CD8-positive, alpha-beta memory T cell (primary cell): ENCODE measurements at places on chromosomes 13 and 19. TPM values are rescaled to one million over a fixed set of nuclear protein-coding genes. Genes with fewer than 3 reads are reported as not detected.

GRCh38 chr19:20154636-20155035 is 12.4 kb upstream of the ZNF486 start:
- no peak for DNase-seq
- no peaks in the 10 kb centered on the region for H3K4me1 ChIP-seq
- no peaks in the 10 kb centered on the region for H3K36me3 ChIP-seq
- H3K27me3 ChIP-seq: no peaks in the 10 kb centered on the region

DNA sequence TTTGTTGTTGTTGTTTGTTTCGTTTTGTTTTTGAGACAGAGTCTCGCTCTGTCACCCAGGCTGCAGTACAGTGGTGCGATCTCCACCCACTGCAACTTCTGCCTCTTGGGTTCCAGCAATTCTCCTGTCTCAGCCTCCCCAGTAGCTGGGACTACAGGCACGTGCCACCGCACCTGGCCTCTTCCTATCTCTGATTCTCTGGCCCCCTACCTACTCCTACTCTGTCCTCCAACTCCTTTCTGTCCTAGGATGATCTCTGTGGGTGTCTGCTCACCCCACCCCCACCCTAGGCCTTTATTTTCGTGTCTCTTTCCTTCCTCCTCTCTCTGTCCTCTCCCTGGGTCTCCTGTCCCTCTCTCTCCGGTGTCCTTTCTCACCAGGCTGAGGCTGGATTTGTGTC is 1.2 kb downstream of the PIH1D1 start:
- no peak for DNase-seq
- peaks cover 48% of the 10 kb centered on the region for H3K4me1 ChIP-seq
- no peaks in the 10 kb centered on the region for H3K27me3 ChIP-seq
- H3K36me3 ChIP-seq: peaks cover 14% of the 10 kb centered on the region
- H3K4me3 ChIP-seq: peak overlapping the region; percentile 99

- no peaks in the 10 kb centered on the region for H3K36me3 ChIP-seq
- peak overlapping the region; percentile 22 for H3K4me3 ChIP-seq
- H3K27me3 ChIP-seq: peaks cover 28% of the 10 kb centered on the region
- H3K4me1 ChIP-seq: peaks cover 6% of the 10 kb centered on the region
- no peak overlapping the region for H3K27ac ChIP-seq
Observed at GRCh38 chr13:27953676-27954405, 15.3 kb downstream of the CDX2 start.

DNA sequence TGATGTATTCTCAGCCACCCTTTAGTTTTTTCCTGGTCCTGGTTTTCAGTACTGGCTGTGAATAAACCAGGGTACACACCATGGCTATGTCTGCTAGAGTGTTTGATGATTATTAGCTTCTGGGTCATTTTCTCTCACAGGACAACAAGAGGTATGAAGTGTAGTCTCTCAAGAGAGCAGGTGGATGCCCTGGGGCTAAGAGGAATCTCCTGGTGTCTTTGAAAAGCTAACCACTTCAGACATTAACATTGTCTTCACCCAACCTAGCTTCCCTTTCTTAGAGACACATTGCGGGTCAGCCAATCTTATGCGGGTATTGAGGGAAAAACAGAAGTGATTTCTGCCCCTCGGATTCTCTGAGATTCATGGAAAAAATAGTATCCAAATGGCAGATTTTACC is 1.6 kb downstream of the ZNF730 start:
- no peak for DNase-seq
- no peak overlapping the region for H3K4me3 ChIP-seq
- no peaks in the 10 kb centered on the region for H3K36me3 ChIP-seq
- no peak overlapping the region for H3K27ac ChIP-seq

GRCh38 chr13:49669735-49670309 is 21.5 kb downstream of the EBPL start:
- H3K27me3 ChIP-seq: no peaks in the 10 kb centered on the region
- H3K4me1 ChIP-seq: no peaks in the 10 kb centered on the region
- H3K4me3 ChIP-seq: no peak overlapping the region
- H3K27ac ChIP-seq: no peak overlapping the region
- no peaks in the 10 kb centered on the region for H3K36me3 ChIP-seq

DNA sequence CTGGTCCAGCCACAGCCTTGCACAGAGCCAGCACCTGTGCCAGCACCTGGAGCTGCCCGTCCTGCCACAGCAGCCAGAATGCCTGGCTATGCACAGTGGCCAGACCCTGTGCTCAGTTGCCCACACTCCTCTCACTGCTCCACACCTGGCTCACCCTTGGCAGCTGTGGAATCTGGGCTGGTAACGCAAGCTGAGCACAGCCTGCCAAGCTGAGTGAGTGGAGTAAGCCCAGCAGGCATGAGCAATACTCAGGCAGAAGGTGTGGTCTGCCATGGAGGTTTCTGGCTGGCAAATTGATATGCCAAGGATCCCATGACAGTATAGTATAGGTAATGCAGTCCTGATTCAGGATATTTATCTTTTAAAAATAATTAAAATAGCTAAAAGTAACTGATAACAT is 122.2 kb downstream of the PCDH9 start:
- H3K4me3 ChIP-seq: no peak overlapping the region
- H3K27me3 ChIP-seq: no peaks in the 10 kb centered on the region
- no peaks in the 10 kb centered on the region for H3K4me1 ChIP-seq

DNA sequence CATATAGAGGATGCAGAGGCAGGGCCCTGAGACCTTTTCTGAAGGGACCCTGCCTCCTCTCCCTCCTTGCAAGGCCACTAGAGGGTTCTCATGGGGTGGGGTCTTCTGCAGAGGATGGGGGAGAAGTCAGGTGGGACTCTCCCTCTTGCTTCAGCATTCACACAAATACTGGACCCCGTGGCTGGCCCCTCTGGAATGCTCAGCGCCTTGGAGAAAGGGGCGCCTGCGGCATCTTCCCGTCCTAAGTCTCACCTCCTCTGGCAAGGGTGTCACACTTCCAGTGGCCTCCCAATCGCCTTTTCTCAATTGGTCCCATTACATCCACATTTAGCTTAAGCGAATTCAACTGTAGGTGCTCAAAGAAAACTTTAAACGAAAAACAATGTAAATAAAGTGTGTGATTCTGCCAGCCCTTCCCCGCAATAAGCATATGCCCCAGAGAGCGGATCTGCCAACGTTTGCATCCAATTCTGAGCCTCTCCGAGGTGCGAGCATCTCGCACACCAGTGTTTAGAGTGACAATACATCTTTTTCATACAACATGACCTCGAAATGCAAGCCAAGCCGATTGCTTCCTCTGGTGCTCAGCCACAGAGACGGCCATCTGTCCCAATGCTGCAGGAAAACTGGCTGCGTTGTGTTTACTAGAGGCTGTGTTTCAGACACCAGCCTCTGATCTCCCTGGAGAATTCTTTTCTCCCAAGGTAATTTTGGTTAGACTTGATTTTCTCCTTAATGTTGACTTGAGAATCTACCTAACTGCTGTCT is 69.1 kb upstream of the WASF3 start:
- H3K27me3 ChIP-seq: no peaks in the 10 kb centered on the region
- H3K4me3 ChIP-seq: no peak overlapping the region

DNA sequence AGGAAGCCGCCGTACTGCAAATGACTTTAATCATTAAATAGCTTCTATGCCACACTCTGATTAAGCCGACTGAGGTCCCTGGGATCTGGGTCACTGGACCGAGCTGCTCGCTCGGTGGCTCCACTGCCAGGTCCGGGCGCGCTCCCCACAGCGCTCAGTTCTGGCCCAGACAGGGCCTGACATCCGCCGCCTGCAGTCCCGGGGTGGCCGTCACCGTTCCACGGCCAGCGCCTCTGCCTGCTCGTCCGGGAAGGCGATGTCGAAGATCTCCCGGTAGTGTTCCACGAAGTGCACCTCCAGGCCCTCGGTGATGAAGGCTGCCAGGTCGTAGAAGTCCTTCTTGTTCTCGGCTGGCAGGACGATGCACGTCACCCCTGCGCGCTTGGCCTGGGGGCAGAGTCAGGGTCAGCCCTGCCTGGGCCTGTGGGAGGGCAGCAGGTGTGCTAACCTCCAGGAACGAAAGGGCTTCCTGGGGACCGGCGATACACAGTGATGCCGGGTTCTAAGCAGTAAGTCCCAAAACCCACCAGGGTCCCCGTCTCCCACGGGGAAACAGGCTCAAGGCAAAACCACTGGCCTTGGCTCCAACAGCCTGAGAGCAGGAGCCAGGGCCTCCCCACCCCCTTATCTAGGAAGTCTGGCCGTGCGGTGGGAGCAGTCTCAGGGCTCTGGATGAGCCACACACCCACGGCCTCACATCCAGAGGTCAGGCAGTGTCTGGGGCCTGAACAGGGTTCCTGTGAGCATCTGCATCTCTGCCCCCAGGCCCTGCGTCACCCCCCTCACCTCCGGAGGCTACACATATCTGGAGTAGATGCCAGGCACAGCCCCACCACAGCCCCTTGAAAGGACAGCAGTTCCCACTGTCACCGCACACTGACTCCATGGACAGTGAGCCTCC is 2.0 kb downstream of the RPL36 start:
- peaks cover 16% of the 10 kb centered on the region for H3K4me1 ChIP-seq
- H3K36me3 ChIP-seq: peaks cover 12% of the 10 kb centered on the region
- H3K27ac ChIP-seq: peak overlapping the region; percentile 89
- no peak overlapping the region for H3K4me3 ChIP-seq
- H3K27me3 ChIP-seq: no peaks in the 10 kb centered on the region

GRCh38 chr13:39284801-39285388 is 246.6 kb downstream of the NHLRC3 start:
- no peak for DNase-seq
- no peaks in the 10 kb centered on the region for H3K27me3 ChIP-seq
- H3K4me3 ChIP-seq: no peak overlapping the region

- no peaks in the 10 kb centered on the region for H3K4me1 ChIP-seq
- no peak overlapping the region for H3K27ac ChIP-seq
- H3K4me3 ChIP-seq: no peak overlapping the region
- DNase-seq: no peak
- H3K27me3 ChIP-seq: no peaks in the 10 kb centered on the region
- no peaks in the 10 kb centered on the region for H3K36me3 ChIP-seq
Observed at GRCh38 chr13:23609874-23610576, 39.8 kb downstream of the TNFRSF19 start.

- DNase-seq: no peak
- no peak overlapping the region for H3K27ac ChIP-seq
- H3K4me3 ChIP-seq: no peak overlapping the region
- no peaks in the 10 kb centered on the region for H3K36me3 ChIP-seq
- H3K4me1 ChIP-seq: no peaks in the 10 kb centered on the region
Observed at GRCh38 chr13:74669149-74669548, 534.9 kb upstream of the KLF12 start.

GRCh38 chr13:106466691-106467426 is 68.6 kb downstream of the EFNB2 start:
- H3K27ac ChIP-seq: no peak overlapping the region
- H3K36me3 ChIP-seq: no peaks in the 10 kb centered on the region
- no peak overlapping the region for H3K4me3 ChIP-seq
- no peaks in the 10 kb centered on the region for H3K4me1 ChIP-seq
- H3K27me3 ChIP-seq: no peaks in the 10 kb centered on the region

ZNF677 gene
- total RNA-seq: 7.1 TPM

PLPP2 gene
- not detected for total RNA-seq

OR7A5 gene
- total RNA-seq: not detected

DNA sequence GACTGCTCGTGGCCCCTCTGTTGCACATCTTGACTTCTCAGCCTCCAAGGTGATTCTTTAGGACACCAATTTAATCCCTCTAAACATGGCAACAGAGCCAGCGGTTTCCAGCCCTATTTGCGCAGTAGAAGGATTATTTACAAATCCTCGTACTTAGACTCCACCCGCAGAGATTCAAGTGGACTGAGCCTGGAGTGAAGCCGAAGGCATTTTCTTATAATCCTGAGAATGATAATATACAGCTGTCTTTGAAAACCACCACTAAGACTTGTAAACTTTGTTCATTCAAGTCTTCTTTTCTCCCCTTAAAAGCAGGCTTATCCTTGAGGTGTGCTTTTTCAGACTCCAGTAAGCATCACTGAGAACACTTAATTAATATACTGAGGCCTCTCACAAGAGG is 4.8 kb upstream of the DPRX start:
- H3K27me3 ChIP-seq: no peaks in the 10 kb centered on the region
- no peak overlapping the region for H3K4me3 ChIP-seq
- no peak for DNase-seq
- H3K4me1 ChIP-seq: no peaks in the 10 kb centered on the region
- H3K27ac ChIP-seq: no peak overlapping the region
- H3K36me3 ChIP-seq: no peaks in the 10 kb centered on the region

- peaks cover 5% of the 10 kb centered on the region for H3K4me1 ChIP-seq
- no peaks in the 10 kb centered on the region for H3K27me3 ChIP-seq
- no peak overlapping the region for H3K27ac ChIP-seq
- peak; percentile 65 for DNase-seq
- H3K4me3 ChIP-seq: peak overlapping the region; percentile 64
- H3K36me3 ChIP-seq: no peaks in the 10 kb centered on the region
Observed at GRCh38 chr13:23466144-23467002, 32.9 kb upstream of the SACS start.

DNA sequence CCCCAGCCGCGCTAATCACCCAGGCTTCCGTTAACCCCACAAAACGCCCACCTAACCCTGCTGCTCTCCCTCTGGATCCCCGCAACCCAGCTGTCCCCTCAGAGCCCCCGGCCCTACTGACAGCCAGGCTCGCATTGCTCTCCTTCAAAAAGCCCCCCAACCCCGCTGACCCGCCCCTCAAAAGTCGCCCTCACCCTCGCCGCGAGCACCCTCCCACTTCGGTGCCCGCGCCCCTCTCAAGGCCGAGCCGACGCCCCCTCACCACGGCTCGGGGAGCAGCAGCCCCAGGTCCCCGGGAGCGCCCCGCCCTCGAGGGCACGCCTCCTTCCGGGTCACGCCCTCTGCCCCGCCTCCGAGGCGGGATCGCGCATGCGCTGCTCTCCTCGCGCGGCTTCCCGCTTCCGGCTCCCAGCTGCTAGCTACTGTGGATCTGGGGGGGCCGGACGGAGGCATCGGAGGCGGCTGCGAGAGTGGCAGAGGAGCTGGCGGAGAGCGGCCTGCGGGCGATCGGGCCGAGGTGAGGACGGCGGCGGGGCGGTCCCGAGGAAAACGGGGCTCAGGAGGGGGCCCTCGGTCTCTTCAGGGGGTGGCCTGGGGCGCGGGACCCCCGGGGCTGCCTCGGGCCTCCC is 46.1 kb downstream of the ARHGEF18 start:
- DNase-seq: peak; percentile 94
- H3K27me3 ChIP-seq: no peaks in the 10 kb centered on the region
- H3K27ac ChIP-seq: peak overlapping the region; percentile 61
- peaks cover 40% of the 10 kb centered on the region for H3K4me1 ChIP-seq
- H3K36me3 ChIP-seq: peaks cover 13% of the 10 kb centered on the region

DNA sequence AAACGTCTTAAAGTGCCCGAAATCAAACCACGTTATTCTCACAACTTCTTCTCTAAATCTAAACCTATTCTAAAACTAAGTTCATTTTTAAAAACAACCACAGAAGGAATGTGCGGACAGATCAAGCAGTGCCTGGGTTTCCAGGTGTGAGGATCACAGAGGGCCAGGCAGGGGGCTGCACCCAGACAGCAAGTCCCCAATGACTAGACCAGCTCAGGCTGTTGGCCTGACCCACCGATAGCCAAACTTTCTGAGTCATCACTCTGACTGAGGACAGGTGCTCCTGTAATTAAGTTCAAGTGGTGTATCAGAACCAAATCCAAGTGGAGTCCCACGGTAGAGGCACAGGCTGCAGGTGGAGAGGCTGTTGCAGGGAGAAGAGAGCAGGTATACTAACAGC is 37.6 kb upstream of the EPHX3 start:
- H3K4me3 ChIP-seq: no peak overlapping the region
- H3K4me1 ChIP-seq: peaks cover 12% of the 10 kb centered on the region
- H3K36me3 ChIP-seq: peaks cover 57% of the 10 kb centered on the region
- H3K27me3 ChIP-seq: no peaks in the 10 kb centered on the region
- no peak overlapping the region for H3K27ac ChIP-seq
- DNase-seq: no peak

- DNase-seq: no peak
- peaks cover 6% of the 10 kb centered on the region for H3K36me3 ChIP-seq
- no peak overlapping the region for H3K27ac ChIP-seq
- no peak overlapping the region for H3K4me3 ChIP-seq
Observed at GRCh38 chr13:73809561-73809960, 324.6 kb downstream of the KLF12 start.

- DNase-seq: no peak
- no peaks in the 10 kb centered on the region for H3K36me3 ChIP-seq
- no peaks in the 10 kb centered on the region for H3K27me3 ChIP-seq
- H3K27ac ChIP-seq: no peak within 1 kb of the TSS
Observed at GRCh38 chr13:77918391-77919245, at the start of gene EDNRB. Gene EDNRB, minus strand, starts transcription at chr13:77918831. Its CDS starts 258 bp downstream, at chr13:77918573.
